NCI-H2227 treated with DMSO at 0.1 percent for 48 hours (cell line): ENCODE measurements at places on chromosomes 1 and 21.

GRCh38 chr1:46030074-46030870 lies 102.2 kb downstream of the PIK3R3 start:
- DNase-seq, result no peak

- DNase-seq, result no peak
These were observed 141.0 kb downstream of the FOXD2 start for GRCh38 chr1:47578721-47579419.

DNA sequence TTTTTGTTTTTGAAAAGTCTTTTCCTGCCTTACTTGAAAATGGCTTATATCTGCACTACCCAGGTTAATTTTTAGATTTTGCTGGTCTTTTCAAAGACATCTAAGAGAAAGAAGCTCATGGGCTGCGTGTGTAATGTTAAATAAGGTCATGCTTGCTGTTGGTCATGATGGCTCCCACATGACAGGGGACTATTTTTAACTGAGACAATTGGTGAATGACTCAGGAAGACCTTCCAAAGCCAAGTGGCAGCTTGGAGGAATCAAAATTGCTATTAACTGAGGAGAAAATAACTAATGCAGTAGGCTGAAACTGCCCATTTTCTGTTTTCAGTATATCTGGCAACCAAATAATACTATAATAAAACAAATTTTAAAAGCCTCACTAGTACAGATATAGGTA lies 117.1 kb upstream of the SPAG17 start:
- DNase-seq, result peak; percentile 21

- no peak for DNase-seq
These were observed 124.9 kb upstream of the TNFSF4 start for GRCh38 chr1:173332026-173332425.

DNA sequence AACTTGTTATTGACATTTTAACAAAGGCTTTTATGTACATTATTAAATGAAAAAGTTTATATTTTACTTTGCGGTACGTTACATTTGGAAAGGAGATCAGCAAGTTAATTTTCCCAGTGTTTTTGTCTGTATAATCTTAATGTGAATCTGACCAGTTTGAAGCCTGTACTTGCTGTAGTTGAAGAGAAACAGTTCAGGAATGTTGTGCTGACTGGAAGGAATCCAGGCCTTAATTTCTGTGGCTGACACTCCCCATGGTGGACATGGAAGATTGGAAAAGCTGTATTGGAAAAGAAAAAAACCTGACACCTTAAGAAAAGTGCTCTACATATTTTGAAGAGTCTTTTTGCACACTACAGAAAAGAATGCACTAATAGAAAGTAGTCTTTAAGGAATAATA lies 15.5 kb downstream of the LEPR start:
- no peak for DNase-seq

DNA sequence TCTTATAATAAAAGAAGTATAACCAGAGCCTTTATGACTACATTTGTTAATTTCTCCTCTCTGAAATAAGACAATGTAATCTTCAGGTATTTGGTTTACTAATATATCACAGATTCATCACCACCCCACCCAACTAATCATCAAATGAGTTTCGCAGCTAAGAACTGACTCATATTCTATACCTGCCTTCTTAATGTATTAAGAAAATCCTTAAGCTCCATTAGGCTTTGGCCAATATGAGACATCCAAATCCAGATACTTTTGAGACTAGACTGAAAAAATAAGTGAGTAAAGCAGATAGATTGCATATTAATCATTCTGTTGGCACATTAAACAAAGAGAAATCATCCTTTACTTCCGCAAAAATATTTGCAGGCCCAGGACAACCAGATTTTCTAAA lies 18.7 kb upstream of the FMO2 start:
- no peak for DNase-seq

DNA sequence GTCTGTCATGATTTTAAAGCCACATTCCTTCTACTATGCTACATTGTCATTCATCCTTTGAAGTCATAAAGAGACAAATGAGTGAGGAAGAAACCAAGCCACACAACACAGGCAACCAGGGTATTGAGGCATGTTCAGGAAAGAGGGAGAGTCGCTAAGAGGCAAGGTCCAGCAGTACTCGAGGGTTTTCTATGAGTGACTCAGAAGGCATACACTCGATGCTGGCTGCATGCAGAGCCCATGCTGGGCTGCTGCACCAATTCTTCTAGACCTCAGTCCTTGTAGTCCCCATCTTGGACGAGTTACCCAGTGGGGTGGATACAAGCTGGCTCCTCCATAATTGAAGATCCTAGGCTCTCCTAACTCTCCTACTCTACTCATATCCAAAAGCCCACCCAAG lies 57.6 kb downstream of the OLFML2B start:
- DNase-seq, result no peak

DNA sequence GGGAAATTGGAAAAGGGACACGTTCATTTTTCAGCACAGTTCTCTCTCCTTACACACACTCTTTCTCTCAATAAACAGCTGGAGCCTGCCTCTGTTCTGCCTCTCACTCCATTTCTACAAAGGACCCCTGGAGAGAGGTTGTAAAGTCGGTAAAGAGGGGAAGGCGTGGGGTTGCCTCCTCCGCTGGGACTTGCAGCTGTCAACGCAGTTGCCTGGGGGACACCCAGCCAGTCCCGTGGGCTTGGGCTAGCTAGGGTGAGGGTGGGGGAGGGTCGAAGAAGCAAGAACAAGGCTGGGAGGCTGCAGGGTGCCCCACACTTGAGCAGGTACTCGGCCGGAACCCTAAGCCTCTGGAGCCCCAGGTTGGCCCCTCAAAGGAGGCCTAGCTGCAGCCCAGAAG lies 27.6 kb downstream of the C1orf216 start:
- peak; percentile 28 for DNase-seq

DNA sequence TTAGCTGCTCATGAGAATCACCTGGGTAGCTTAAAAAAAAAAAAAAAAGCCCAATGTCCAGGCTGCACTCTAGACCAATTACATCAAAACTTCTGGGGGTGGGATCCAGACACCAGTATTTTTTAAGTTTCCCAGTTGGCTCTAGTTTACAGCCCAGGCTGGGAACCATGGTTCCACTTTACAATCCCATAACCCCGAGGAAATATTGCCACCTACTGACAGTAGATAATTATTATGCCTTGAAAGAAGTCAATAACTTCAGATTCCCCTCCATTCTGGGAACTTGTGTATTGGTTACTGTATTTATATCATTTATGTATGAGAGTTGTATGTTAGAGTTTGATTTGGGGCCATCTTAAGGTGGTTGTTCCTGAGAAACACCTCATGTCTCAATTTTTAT lies 100.2 kb downstream of the SPATA46 start:
- peak; percentile 9 for DNase-seq

DNA sequence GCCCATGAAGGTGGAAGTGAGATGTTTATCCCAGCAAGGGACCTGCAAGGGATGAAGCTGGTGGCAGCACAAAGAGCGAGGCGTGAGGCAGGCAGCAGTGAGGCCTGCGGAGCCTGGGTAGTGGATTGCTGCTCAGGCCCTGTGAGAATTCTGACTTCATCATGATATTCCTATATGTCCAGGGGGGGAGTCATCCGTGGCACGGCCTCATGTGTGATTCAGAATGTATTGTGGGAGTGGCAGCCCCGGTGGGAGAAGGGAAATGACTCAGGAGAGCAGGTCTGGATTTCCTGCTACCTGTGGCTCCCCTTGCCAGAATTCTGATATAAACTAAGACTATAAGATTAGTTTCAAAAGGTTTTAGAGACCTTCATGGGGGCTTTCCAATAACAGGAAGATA lies 240.9 kb downstream of the CAMTA1 start:
- DNase-seq, result no peak

DNA sequence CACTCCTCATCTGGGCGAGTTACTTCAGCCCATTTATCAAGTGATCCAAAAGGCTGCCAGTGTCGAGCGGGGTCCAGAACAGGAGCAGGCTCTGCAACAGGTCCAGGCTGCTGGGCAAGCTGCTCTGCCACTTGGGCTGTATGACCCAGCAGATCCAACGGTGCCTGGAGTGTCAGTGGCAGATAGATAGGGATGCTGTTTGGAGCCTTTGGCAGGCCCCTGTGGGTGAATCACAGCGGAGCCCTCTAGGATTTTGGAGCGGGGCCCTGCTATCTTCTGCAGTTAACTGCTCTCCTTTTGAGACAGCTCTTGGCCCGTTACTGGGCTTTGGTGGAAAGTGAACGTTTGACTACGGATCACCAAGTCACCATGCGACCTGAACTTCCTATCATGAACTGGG lies 7.5 kb downstream of the MMEL1 start:
- DNase-seq, result no peak

DNA sequence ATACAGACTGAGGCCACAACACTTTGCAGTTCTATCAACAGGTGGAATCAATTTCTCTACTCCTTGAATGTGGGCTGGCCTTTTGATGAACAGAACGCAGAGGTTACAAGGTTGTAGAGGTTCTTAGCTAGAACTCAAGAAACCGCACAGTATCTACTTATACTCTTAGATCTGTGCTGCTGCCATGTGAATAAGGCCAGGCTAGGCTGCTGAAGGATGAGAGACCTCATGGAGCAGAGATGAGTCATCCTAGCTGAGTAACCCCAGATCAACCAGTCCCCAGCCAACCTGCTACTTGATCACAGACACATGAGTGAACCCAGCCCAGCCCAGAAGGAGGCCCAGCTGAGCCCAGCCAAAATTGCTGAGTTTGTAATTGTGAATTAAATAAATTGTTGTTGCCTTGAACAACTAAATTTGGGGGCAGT lies 35.3 kb upstream of the BCAR3 start:
- no peak for DNase-seq

- no peak for DNase-seq
These were observed 43.1 kb upstream of the CAPZB start for GRCh38 chr1:19528438-19528837.

- DNase-seq, result no peak
These were observed 12.1 kb downstream of the PGBD2 start for GRCh38 chr1:248918131-248918530.

DNA sequence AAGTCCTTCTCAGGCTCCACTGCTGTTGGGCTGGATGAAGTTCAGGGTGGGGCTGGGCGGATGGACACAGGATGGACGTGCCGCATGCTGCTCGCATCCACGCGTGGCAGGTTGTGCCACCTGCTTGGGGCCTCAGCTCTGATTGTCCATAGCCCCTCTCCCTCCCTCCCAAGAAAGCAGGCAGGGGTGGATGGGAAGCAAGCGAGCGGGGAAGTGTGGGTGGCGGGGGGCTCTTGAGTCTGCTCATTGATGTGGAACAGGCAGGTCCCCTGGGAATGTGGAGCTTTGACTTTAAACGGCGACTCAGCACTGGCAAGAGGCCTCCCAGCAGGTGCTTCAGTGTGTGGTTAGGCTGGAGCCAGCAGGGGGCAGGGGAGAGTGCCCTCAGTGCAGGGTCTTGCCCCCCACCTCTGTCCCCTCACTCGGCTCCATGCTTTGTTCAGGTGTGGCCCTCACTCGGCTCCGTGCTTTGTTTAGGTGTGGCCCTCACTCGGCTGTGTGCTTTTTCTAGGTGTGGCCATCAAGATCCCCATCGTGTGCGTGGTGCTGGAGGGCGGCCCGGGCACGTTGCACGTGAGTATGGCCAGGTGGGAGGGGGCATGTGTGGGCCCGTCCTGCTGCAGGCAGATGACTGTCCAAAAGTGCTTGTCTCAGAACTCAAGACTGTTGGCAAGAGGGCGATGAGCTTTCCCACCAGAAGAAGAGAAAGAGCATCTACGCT lies 23.9 kb downstream of the TRPM2 start:
- no peak for DNase-seq

- DNase-seq, result no peak
These were observed 21.2 kb upstream of the CHI3L1 start for GRCh38 chr1:203207751-203208150.

DNA sequence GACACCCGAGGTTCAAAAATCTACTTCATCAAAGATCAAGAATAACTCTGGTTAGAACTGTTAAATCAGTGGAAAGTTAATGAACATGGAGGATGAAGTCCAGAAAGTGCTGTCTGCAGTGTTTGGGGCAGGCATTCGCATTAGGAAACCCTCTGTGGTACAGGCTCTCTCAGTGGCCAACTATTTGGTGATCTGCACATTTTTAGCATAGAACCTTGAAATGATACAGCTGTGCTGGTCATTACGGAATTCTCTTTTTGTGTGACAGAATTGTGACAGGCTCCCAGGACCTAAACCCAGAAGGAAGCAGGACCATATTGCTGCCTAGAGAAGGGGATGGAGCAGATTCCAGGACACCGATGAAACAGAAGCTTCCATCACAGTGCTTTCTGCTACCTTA lies 89.0 kb downstream of the SLC45A1 start:
- DNase-seq, result no peak

DNA sequence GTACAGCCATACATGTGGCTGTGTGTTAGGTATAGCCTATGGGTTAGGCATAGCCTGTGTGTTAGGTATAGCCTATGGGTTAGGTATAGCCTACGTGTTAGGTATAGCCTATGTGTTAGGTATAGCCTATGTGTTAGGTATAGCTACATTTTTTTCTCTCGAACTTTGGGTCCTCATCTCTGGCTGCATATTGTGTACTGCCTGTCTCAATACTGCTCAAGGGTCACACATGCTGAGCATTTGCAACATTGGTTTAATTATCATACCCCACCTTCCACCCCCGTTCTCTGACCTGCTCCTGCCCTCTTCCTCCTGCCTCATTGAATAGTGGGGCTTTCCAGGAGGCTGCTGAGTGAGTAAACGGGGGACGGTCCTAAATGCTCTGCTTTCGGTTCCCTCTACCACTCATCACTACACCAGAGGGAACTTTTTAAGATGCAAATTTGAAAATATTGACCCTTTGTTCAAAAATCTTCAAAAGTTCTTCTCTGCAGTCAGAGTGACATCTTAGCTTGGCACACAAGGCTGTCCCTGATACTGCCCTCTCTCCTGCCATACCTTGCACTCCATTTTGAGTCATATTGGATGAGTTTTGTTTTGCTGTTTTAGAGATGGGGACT lies 17.8 kb downstream of the OR2B11 start:
- no peak for DNase-seq

DNA sequence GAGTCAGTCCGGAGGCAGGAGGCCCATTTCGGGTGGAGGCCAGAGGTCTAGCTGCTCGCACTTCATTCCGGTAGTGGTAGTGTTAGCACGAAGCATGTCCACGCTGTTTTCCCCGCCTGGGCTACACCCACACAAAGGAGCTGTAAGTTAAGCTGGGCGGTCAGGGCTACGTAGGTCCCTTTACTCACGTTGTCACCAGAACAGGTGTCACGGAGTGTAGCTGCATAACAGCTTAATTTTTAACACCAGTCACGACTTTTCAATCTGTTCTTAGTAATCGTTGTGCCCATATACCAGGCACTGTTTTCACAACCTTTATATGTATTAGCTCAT lies 15.6 kb downstream of the HLX start:
- DNase-seq, result no peak

DNA sequence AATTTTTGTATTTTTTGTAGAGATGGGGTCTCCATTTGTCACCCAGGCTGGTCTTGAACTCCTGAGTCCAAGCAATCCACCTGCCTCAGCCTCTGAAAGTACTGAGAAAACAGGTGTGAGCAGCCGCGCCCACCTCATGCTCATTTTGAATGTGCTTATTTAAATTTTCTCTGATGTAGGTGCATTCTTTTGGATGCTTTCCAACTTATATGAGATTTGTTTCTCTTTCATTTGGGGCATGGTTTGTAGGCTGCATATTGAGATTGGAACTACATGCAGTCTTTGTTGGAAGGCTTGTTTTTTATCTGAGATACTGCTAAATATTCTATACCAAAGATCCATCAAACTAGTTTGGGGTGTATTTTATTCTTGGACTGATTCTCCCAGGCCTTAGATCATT lies 81.0 kb upstream of the IVNS1ABP start:
- no peak for DNase-seq

GRCh38 chr1:59081795-59082194 lies 215.1 kb upstream of the FGGY start:
- DNase-seq, result no peak

- no peak for DNase-seq
These were observed 141.8 kb downstream of the SYT2 start for GRCh38 chr1:202568410-202568809.
